Hindlimb muscle (tissue), 1 donor: ENCODE measurements at places on chromosomes 5 and 9.

DNA sequence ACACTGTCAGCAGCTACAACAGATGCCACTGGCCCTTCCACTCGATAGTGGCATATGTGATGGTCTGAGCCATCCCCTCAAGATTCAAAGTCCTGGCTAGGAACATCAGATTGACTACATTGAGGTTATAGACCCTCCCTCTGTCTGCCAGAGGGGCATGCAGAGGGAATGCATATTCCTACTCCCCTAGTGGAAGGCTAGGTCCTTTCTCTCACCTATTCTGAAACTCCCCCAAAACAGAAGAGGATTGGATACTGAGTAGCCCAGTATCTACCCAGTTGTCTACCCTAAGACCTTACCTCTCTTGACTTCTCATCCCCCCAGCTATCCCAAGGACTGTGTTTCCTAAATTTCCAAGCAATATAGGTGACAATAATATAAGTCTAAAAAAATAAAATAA, 78.5 kb upstream of the PDE4D start:
- no peak for DNase-seq

- no peak for DNase-seq
Measured at GRCh38 chr5:96835791-96836191, 28.0 kb upstream of the ERAP1 start.

GRCh38 chr5:115430374-115430773, 114.2 kb downstream of the FEM1C start:
- DNase-seq: no peak

DNA sequence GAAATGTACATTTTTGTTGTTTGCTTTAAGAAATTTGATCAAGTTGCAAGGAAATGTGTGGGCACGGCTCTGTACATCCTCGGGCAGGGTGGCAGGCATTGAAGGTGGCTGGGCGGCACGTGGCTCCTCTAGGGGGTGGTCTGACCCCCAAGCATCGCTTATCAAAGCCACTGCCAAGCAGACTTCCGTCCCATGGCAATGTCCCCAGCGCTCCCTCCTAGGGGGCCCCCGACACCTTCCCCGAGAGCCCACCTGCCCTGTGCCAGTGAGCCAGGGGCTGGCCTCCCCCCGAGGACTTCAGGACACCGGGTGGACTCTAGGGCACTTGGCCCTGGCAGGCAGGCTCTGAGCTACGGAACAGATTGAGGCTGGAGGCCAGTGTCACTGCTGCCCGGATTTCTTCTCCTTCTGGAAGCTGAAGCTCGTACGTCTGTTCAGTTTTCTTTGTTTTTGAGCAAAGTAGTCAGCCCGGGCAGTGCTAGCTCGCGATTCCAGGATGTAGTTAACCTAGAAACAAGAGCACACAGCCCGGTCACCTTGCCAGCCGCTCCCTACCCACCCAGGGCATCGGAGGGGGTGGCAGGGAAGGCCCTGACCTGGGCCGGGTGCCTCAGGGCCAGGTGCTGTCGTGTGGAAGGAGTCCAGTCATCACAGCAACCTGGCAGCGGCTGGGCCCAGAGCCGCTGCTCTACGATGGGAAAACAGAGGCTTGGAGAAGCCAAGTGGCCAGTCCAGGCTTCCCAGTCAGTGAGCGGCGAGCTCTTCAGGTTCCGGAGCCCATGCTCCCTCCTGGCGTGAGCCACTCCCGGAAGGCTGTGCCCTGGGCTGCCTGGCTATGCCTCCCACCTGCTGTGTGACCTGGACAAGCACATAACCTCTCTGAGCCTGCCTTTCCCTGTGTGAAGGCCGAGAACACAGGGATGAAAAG, 177.1 kb downstream of the GAPVD1 start:
- no peak for DNase-seq
